ENCODE measurements at places on chromosomes 12 and 14.

DNA sequence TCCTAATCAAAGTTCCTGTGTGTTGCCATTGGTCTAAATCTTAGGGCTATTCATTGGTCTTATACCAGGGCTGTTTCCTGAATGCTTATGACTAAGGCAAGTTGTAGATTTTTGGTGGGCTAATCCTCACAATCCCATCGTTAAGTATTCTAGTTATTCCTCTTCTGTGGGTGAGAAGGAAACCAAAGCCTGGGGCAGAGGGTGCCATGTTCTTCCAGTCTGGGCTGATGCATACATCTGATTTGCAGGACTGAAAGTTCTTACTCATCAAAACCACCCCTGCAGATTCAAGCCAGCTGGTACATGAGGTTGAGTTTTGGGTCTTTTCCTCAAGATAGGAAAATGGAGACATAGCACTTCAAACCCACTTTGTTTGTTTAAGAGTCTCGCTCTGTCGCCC, 25.7 kb downstream of the PPP1CC start:
- DNase-seq: no peak

GRCh38 chr12:53122961-53123468, 19.7 kb downstream of the SOAT2 start:
- no peak for DNase-seq

- DNase-seq: no peak
Observed at GRCh38 chr12:1830981-1831963, 10.9 kb downstream of the LRTM2 start.

DNA sequence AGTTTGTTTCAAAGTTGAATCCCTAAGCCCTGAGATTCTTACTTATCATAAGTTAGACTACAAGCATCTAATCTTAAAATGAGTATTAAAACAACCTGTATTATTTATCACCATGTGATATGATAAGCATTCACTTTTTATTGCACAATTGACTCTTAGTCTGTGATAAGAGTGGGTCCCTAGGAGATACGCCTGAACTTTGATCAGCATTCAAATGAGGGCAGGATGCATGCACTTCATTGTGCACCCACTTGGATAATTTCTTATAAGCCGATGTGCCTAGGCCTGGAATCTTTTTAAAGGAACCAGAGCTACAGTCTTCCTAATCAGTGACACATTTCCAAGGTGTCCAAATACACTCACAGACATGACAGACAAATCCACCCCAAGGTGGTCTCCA, 31.4 kb upstream of the SPTLC2 start:
- no peak for DNase-seq

- no peak for DNase-seq
Observed at GRCh38 chr14:75711796-75712211, 50.8 kb downstream of the TTLL5 start.

GRCh38 chr12:98401427-98401826, 114.0 kb upstream of the TMPO start:
- DNase-seq: no peak

DNA sequence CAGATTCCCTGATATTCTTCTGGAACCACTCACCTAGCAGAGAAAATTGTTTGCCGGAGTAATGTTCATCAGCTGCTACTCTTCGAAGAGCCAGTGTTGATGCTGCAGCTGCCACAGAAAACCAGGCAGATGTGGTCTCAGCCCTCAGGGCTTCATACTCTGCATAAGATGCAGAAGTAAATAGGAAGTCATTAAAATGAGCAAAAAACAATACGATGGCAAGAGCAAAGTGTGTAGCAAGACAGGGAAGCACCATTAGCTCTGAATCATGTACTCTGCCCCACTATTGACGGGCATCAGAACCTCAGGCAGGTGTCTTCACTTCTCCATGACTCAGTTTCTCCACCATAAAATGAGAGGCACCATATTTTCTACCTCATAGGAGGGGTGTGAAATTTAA, 991.6 kb upstream of the TMEM132C start:
- DNase-seq: no peak

DNA sequence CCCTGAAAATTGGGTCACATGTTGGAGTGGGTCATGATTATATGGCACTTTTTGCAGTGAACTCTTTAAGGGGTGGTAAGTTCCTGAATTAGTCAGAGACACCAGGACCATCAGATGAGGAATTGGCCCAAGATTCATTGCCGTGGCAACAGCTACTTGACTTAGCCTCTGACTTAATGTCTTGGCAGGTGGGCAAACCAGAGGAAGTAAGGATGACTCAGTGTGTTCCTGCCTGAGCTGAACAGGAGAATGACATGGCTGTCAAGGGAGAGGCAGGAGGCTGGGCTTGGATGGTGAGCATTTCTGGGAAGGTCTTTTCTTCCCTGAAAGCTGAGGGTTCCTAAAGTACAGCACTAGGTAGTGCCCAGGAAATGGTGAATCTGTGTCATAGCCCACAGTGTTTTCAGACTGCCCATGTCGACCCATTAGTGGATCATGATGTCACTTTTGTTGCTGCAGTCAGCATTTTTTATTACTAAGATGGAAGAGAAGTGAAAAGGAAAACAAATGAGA, 170.1 kb upstream of the PWP1 start:
- DNase-seq: peak; percentile 2

DNA sequence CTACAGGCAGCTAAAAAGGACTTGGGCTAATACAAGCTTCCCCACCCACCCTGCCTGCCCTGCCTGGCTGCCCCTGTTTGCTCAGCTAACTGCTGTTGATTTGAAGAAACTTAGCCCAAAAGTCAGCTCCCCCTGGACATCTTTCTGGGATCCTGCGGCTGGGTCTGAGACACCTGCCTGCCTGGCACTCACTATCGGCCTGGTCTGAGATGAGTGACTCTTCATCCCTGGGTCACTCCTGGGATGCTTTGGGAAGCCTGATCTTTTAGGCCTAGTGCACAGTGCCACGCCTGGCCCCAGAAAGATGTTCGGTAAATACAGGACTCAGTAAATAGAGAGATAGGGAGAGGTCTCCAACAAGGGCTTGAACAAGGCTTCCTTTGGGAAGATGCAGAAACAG, 211.3 kb upstream of the DIO3 start:
- DNase-seq: no peak

DNA sequence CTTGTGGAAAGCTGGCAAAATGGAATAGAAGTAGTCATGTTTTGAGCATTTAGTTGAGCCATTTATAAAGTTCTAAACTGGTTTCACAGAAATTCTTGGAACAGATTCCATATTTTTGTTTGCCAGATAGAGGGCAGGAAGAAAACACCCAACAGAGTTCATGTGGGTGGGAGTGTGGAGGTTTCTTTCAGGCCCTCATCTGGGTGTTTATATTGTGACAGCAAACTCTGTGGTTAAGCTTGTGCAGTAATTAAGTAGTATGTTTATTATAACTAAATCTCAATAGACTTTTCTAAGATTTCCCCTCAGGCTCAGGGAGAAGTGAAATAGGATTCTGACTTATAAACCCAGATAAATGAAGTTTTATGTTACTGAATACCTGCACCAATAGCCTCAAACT, 57.4 kb downstream of the SPPL3 start:
- DNase-seq: no peak

GRCh38 chr12:62516927-62517326, 50.3 kb downstream of the MON2 start:
- DNase-seq: no peak

All from NCI-H524 treated with DMSO at 0.1 percent for 48 hours (cell line).